GM12878 (cell line): ENCODE measurements at places on chromosomes 1 and 21.
A peak's percentile ranks its signal among the peaks of the same experiment; 100 is the strongest.

- DNase-seq = no peak
Measured at GRCh38 chr1:119327450-119328155, 41.0 kb upstream of the HAO2 start.

DNA sequence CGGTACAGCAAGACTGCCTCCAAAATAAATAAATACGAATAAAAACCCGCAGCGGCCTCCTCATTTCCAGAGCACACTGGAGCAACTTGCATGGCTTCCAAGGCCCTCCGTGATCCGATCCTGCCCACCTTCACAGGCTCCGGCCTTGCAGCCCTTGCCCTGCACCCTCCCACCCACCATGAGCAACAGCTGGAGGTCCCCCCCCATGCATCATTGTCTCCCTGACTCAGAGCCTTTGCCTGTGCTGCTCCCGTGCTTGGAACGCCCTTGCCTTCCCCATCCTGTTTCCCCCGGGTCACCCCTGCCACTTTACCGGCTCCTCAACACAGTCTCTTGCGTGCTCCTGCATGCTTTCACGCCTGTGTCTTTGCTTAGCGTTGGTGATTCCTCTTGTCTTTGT is 71.0 kb upstream of the ANGPTL1 start:
- DNase-seq = no peak

GRCh38 chr1:63688302-63688890 is 85.4 kb upstream of the ROR1 start:
- DNase-seq = no peak

- DNase-seq = peak; percentile 28
Measured at GRCh38 chr1:115642168-115643072, 650 bp downstream of the VANGL1 start.

DNA sequence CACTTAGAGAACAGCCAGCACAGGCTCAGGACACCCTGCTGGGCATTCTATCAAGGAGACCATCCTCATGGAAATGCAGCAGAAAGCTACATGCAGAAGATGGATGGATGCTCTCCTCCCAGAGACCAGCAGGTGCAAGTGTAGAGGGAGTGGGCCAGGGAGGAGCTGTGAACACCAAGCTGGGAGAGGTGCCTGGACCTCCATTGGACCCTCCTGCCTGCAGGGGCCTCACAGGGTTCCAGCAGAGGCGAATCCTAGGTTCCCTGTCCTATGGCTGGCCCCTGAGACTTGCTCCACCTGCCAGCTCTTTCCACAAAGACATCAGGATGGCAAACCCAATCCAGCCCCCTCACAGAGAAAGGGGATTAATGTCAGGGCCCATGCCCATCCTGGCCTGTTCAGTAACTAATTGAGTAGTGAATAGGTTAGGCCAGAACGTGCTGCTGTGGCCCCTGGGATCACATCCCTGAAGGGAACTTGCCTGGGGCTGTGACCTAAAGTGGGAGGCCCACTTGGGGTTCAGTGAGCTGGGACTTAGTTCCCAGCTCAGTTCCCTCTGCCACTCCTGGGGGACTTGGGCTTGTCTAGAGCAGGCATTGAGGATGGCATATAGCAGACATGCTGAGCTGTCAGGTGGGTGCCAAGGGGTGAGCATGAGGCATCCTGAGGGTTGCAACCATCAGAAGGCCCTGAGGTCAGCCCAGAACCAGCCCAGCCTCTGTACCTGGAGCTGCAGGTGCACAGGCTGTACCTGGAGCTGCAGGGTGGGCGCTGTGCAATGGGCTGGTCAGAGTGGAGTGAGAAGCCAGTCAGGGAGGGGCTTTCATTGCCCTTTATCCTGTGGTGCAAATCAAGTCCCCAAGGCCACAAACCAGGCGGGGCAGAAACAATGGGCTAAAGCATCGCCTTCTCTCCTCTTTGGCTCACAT is 22.9 kb upstream of the ZNF678 start:
- DNase-seq = no peak

- DNase-seq = no peak
Measured at GRCh38 chr1:12135612-12136011, 31.2 kb upstream of the TNFRSF1B start.

- no peak for DNase-seq
Measured at GRCh38 chr1:206581571-206581981, 30.7 kb downstream of the EIF2D start.

- DNase-seq = no peak
Measured at GRCh38 chr21:46206163-46207005, 22.1 kb upstream of the SPATC1L start.

- DNase-seq = no peak
Measured at GRCh38 chr21:34934350-34934749, 114.8 kb downstream of the RUNX1 start.

- no peak for DNase-seq
Measured at GRCh38 chr1:4684864-4685522, 30.6 kb downstream of the AJAP1 start.

DNA sequence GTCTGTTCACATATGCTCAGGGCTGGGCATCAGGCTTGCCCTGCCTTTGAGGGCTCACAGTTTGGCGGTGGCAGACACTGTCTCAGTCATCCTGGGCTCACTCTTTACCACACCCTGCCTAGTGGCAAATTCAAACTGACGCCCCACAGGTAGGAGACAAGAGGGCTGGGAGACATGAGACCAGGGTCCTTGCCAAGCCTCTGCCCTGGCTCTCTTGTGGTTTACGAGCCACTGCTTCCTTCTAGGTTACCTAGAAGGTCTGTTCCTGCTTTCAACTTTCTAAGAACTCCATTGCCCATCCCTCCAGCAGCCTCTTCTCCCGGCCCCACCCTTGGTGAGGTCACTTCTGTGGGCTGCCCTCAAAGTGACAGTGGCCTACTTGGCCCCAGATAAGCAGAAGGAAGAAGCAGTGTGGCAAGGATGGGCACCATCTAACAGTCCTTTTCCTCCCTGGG is 10.5 kb downstream of the KIF21B start:
- DNase-seq = no peak

DNA sequence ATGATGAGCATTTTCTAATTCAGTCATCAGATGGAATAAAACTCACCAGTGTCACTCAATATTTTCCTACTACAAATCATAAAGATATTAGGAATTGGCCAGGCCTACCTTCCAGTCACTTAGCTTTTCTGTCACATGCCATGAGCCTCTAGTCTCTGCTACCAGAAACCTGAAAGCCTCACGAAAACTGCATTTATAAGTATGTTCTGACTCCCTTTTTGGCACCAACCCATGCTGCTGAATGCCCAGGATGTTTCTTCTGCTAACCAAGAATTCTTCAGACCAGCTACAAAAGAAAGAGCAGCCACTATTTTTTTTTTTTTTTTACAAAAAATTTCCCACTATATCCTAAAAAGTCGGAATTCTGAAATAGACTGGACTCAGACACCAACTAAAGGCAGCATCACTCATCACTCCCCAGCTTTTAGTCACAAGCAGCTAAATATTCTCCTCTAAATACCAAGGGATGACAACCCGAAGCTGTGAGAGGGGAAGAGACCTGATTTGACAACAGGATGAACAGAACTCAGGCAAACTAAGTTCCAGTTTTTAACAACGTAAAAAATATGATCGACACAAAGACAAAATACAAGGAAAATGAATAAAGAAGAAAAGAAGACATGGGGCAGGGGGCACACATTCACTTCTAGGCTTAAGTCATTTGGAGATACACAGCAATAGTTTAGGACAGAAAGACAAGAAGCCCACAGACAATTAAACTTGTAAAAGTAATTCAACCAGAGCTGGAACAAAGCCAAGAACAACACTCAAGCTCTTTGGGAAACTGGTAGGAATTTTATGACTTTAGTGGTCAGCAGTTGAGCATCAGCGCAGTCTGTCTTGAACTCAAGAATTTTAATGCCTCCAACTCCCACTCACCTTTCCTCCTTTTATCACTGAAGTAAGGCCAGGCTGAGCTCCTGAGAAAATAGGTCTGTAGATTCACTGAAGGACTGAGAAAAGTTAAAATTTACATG is 1.7 kb downstream of the DCAF8 start:
- DNase-seq = no peak

DNA sequence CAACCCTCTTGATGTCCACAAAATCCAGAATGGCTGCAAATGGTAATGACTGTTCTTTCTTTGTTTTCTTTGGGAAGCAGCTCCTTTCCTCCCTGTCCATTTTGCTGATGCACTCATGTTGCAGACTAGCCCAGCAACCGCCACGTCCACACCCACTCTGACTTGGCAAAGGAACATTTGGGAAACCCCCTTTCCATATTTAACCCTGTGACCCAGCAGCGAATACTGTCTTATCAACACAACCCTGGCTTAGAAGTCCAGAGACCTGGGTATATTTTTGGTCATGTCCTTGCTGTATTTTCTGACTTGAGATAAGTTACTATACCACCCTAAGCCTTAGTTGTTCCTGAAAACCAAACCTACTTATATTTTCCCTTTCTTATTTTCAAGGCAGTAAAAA is 18.1 kb upstream of the SHE start:
- DNase-seq = no peak

- DNase-seq = no peak
Measured at GRCh38 chr1:1542766-1543705, 2.6 kb upstream of the TMEM240 start.

- DNase-seq = no peak
Measured at GRCh38 chr1:234500269-234500668, 21.3 kb upstream of the TARBP1 start.

- DNase-seq = no peak
Measured at GRCh38 chr21:41317458-41317857, 857 bp downstream of the FAM3B start.

GRCh38 chr1:156591432-156592157 is at the start of gene NAXE:
NAXE (plus strand) TSS chr1:156591776; CDS start chr1:156591805, 29 bp downstream.
- no peak for DNase-seq

DNA sequence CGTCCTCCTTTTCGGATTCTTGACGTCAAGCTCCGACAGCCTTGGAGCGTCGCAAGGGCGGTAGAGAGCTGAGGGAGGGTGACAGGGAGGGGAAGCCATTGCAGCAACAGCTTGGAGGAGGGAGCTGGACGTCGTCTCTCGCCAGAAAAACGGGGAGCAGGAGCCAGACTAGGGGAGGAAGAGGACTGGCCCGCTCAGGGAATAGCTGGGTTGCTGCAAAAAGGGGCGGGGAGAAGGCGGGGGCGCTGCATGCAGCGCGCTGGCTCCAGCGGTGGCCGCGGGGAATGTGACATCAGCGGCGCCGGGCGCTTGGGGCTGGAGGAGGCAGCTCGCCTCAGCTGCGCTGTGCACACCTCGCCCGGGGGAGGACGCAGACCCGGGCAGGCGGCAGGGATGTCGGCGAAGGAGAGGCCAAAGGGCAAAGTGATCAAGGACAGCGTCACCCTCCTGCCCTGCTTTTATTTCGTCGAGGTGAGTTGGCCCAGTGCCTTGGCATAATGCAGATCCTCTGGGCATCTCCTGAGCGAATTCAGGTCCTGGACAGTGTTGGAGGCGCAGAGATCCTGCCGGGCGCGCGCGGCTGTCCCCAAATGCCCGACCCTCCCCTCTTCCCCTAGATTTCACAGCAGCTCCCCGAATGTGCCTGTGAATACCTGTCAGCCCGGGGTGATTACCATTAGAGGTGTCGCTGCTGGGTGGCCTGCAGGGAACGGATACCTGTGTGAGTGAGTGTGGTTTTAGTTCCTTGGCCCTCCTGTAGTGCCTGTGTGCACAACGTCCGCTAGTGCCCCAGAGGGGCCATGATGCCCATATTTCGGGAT is at the start of gene PLPPR4:
PLPPR4 (plus strand) TSS at position 292 of the 821 bp plus-strand sequence; CDS start at position 394, 102 bp downstream.
- no peak for DNase-seq

- DNase-seq = no peak
Measured at GRCh38 chr1:98292994-98293393, 368.5 kb upstream of the SNX7 start.

DNA sequence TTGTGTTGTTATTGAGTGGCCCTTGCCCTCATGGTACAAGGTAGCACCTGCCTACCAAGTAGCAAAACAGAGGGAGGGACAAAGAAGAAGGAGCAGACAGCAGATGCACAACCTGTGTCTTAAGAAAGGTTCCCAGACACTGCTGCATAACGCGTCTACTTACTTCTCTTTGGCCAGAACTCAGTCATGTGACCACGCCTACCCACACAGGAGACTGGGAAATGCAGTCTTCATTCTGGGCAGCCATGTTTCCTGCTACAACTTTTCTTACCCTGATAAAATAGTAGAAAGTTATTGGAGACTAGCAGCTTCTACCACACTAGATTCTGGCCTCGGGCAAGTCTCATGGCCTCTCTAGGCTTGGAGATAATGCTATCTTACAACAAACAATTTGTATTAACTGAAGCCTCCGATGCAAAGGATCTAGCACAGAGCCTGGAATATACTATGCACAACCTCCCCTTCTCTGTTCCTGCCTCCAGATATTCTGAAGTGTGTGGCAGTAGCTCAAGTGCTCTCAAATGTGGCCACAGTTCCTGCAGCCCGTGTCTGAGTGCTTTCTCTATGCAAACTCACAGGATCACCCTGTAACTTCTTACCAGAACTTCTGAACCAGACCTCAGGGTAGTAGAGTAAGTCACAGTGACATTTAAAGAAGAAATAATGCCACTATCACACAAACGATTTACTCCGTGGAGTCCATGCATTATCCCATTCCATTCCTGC is 34.1 kb upstream of the BTG2 start:
- no peak for DNase-seq

GRCh38 chr1:187788718-187789117 is 960.0 kb downstream of the PLA2G4A start:
- DNase-seq = no peak

DNA sequence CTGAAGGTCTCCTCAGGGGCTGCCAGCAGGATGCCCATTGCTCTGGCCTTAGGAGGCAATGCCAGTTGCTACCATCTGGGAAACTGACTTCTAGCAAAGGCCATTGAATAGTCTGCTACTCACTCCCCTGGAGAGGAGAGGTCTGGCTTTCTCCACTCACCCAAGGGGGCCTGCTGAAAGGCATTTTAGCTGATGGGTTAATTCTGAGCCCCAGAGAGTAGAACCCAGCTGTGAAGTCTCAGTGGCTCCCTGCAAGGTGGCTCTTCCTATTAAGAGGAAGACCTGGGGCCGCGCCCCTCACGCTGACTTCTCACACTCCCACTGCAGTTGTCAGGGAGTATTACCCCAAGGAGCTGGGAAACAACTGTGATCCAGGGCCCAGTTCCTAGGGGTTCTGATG is 213.3 kb upstream of the GALNT2 start:
- DNase-seq = no peak
